ENCODE measurements at places on chromosomes 3 and 15.

- DNase-seq, result no peak
Measured at GRCh38 chr3:46649436-46649835, 37.1 kb downstream of the FAM240A start.

DNA sequence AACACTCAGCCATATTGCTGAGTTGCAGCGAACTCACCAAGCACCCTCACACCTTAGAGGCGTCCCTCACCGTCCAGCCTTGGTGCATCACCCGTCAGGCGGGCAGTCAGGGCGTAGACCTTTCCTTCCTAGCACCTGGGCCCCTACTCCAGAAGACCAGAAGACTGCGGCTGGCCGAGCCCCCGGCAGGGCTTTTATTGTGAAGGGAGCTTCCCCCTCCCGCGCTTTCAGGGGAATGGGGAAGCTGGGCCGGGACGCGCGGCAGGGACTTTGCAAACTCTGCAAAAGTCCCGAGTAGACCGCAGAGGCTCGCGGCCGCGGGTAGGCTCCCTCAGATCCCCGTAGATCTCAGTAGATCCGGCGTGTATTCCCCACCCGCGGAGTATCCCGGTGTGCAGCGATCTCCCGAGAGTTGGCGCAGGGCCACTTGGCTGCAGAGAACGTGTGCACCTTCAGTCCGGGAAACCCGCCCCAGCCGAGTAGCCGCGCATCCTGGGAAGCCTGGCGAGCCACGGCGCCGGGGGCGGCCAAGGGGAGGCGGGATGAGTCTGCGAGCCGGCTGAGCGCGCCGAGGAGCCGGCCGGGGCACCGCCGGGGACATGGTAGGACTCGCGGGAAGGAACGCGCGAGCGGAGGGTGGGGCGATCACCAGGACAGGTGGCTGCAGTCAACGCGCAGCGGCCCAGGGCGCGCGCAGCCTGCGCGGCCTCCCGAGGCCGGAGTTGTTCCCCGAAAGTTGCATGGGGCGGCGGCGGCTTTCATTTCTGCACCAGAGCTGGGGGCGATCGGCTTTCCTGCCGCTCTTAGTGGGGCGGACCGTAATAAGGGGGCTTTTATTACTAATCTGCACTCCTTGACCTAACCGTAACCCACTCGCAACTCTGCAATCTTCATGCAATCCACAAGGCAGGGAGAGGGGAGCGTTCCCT lies at the start of gene GASK1A:
Gene GASK1A, plus strand, starts transcription at position 268 of the 929 bp plus-strand sequence. Its CDS starts 332 bp downstream, at position 600.
- DNase-seq, result no peak

GRCh38 chr15:64837502-64837901 lies 4.2 kb upstream of the PLEKHO2 start:
- no peak for DNase-seq

- no peak for DNase-seq
Measured at GRCh38 chr15:74156678-74157411, 16.7 kb upstream of the ISLR start.

DNA sequence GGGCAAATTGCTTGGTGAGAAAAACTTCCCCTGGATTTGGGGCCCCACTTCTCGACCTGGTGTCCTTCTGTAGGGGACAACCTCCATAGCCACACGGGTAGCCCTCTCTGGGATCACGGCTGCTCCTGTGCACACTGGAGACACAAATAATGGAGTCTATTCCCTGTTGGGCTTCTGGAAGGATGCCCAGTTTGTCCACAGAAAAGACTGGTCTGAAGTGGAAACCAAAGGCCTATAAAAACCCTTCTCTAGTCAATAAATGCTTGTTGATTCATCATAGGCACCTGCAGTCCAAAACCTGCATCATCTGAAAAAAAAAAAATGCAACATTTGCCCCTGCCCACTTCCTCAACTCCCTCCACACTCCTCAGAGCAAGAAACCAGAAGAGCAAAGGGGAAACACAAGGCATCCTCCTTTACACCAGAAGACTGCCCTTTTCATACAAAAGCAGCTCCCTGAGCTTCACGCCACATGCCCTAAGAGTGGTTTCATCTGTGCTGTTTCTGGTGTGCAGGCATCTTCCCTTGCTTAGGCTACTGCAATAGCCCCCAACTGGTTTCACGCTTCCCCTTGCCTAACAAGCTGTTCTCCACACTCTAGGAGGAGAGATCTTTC lies 36.3 kb downstream of the SRGAP3 start:
- no peak for DNase-seq

- DNase-seq, result no peak
Measured at GRCh38 chr15:76208084-76208785, 103.0 kb downstream of the ETFA start.

DNA sequence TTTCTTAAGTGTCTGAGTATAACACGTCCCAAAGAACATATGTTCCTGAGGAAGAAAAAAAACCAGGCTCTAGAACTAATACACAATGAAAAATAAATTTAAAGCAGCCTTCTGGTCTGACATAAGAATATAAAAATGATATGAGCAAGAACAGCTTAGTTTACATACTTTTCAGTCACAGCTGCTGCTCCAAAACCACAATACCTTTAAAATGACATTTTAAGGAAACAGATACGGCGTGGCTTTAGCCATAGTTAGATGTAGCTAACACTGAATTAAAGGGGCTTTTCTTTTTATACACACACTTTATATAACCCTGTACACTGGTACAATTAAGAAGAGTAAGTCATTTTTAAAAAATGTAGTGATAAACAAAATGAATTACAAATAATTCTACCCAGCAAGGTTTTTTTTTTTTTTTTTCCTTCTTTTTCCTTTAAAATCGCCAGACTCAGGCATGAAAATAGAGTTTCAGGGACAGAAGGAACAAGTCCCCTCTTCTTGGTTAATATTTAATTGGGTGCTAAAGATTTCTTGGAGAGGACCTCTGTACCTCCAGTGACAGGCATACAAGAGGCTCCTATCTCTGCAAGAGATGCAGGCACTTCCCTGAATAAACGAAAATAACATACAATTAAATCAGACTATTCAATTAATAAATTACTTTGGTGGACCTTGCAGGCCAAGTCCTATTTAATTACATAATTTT lies 265.6 kb downstream of the FOXP1 start:
- no peak for DNase-seq

DNA sequence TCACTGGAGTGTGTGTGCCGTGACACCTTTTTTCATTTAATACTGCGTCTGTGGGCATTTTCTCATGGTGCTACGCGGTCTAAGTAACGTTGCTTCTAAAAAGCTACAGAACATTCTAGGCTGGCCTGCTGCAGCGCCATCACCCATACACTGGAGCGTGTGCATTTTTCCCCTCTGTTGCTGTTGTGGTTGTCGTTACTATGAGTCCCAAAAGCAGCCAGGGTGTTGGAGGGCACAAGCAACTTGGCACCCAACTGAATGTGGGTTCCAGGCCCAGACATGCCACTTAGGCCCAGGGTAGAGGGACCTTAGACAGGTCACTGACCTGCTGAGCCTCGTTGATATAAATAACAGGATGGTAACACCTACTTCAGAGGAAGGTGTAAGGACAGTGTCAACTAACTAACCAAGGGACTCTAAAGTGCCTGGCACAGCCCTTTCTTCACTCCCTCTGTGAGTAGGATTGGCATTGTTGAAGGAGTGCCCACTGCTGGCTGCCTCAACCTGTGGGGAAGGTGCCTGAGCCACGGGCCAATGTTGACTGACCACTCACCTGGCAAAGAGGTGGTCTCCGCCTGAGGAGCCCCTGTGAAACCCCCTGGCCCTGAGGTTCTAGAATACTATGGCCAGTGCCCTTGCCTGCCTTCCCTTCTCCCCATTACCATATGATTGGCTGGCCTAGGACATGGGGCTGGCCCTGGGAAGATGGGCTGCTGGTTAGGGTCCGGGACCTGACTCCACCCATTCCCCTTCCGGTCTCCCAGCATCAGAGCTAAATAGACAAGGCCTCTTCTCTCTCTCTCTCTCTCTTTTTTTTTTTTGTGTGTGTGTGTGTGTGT lies 3.5 kb downstream of the CSK start:
- no peak for DNase-seq

DNA sequence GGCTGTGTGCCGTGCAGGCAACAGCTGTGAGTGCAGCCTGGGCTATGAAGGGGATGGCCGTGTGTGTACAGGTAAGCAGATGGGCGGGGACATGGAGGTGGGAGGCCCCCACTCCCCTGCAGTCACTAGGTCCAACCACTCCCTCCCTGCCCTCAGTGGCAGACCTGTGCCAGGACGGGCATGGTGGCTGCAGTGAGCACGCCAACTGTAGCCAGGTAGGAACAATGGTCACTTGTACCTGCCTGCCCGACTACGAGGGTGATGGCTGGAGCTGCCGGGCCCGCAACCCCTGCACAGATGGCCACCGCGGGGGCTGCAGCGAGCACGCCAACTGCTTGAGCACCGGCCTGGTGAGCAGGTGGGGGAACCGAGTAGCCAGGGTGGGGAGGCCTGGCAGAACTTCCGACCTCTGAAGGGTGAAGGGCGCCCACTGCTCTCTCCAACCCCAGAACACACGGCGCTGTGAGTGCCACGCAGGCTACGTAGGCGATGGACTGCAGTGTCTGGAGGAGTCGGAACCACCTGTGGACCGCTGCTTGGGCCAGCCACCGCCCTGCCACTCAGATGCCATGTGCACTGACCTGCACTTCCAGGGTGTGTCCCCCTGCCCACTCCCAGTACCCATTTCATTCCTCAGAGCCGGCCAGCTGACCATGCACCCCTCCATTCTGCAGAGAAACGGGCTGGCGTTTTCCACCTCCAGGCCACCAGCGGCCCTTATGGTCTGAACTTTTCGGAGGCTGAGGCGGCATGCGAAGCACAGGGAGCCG lies 11.6 kb downstream of the NT5DC2 start:
- no peak for DNase-seq

GRCh38 chr3:104768886-104769285 lies 597.8 kb upstream of the ALCAM start:
- no peak for DNase-seq

DNA sequence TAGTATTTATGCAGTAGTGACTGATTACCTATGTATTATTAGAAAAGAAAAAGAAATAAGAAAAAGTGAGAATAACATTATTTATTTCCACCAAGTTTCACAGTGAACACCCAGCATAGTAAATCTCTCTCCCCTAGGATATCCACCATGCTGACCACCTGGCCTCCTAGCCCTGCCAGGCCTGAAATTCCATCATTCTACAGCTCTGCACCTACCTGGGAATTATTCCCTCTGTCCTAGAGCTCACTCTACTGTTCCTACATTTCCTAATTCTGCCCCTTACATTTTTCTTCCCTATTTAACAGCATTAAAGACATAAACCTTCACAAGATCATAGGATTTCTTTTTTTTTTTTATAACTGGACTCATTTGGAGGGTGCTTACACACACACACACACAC lies 525.3 kb upstream of the PPP2R3A start:
- no peak for DNase-seq

DNA sequence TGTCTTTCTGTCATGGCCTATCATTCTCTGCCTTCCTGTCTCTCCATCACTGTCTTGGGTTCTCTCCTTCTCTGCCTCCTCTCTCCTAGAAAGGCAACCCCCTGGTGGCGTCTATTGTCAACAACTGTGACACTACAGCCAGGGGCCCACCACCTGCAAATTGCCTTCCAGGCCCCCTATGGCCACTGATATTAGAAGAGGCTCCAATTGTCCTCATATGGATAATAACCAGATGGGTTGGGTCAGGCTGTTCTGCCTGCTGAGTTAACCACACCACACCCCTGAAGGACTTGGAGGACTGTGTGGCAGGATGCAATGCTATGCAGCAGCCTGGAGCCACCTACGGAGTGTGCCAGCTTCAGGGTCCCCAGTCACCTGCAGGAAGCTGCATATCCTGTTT lies 665.0 kb downstream of the NTRK3 start:
- no peak for DNase-seq

GRCh38 chr3:187516446-187517185 lies 148.4 kb downstream of the RTP4 start:
- no peak for DNase-seq

DNA sequence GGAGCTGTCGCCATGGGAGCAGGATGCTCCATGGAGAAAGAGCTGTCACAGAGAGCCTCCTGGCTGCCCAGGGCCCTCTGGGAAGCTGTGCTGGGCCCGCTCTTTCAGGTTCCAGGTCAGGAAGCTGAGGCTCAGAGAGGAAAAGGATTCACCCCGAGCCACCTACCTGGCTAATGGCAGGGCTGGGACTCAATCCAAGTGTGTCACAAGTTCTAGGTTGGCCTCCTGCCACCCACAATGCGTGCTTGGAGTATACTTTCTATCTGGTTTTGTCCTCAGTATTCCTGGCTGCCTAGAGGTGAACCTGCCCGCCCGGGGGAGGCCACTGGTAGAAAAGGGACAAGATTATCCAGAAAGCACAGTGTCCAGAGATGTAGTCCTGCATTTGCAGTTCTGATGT lies 23.6 kb downstream of the FAH start:
- no peak for DNase-seq

GRCh38 chr15:87538327-87538834 lies 718.2 kb downstream of the NTRK3 start:
- DNase-seq, result no peak

DNA sequence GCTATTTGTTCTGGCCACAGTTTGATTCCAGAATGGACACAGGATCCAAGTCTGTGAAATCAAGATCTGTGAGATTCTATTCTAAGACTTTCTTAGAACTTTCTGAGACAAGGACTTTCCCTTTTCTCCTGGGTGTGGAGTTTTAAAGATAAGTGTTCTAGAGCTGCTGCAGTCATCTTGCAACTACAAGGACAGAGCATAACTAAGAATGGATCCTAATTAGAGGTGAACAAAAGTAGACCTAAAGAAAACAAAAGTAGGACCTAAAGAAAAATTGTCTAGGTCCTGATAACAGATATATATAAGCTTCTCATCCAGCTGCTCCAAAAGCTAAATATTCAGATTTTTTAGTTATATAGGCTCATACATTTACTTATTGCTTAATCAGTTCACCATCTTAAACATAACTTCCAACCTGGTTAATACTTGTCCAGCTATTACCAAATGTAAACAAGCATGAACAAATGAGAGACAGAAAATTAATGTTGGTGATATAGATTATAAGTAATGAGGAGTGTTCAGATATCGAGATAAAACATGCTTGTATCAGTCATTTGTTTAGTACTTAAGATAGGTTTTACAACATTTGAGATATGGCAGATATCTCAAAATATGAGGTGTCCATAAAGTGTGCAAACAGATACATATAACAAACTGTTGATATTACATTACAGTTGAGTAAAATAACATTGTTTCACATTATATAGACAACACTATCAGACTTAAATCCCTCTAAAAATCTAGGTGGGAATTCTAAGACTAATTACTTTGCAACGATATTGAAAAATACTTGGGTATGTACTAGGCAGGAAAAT lies 75.1 kb downstream of the CD200 start:
- DNase-seq, result no peak
